ENCODE measurements at places on chromosomes 2 and 18. TPM values are rescaled to one million over a fixed set of nuclear protein-coding genes. Genes with fewer than 3 reads are reported as not detected.

DNA sequence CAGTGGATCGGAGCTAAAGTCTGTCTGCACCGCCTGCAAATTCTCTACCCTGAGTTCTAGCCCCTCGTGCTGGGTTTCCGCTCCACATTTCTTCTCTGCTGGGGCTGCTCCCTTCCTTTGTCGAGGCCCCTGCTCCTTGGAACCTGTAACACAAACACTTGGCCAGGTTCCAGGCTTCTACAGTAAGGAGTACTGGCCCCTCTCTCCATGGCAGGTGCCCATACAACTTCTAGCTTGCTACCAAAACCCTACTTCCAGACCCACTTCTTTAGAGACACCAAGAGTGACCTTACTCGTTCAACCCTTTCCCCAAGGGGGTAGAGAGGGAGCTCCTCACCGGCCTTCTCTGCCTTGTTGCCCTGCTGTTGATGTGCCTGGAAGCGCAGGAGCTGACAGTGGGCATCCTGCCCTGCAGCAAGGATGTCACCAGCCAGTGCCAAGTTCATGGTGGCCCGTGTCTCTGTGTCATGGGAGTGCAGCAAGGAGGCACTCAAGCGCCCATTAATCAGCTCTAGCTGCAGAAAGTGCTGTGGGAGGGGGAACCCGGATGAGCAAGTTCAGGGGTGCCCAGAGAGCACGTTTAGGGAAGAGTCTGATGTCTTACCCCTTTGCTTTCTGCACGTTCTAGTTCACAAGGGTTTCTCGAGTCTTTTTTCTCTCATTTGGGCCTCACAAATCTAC lies 1.1 kb downstream of the PREB start:
- peaks cover 11% of the 10 kb centered on the region for H3K4me1 ChIP-seq
- H3K36me3 ChIP-seq: peaks cover 22% of the 10 kb centered on the region
- no peak for DNase-seq
- H3K4me3 ChIP-seq: peak overlapping the region; percentile 91

The ILKAP gene
- total RNA-seq: 57.2 TPM

DNA sequence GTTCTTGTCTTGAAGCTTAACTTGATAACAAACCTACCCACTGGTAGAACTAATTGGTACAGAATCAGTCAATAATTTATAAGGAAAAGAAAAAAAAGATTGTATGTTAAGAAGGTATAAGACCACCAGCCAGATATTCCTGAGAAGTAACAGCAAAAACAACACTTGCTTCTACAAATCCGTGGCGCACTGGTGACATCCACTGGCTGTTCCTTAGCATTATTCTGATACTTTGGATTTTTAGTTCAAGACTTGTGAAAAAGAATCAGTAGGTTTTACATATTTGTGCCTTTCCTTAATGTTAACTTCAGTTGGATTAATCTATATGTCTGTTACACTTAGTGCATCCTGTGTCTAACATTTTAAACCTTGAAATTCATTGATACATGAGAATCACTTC lies 141.8 kb downstream of the GRB14 start:
- H3K4me1 ChIP-seq: no peaks in the 10 kb centered on the region
- no peak overlapping the region for H3K27ac ChIP-seq
- peak; percentile 42 for DNase-seq
- H3K27me3 ChIP-seq: no peaks in the 10 kb centered on the region
- no peak overlapping the region for H3K4me3 ChIP-seq

- peaks cover 19% of the 10 kb centered on the region for H3K4me1 ChIP-seq
- DNase-seq: no peak
- no peaks in the 10 kb centered on the region for H3K36me3 ChIP-seq
- H3K4me3 ChIP-seq: no peak overlapping the region
- H3K27me3 ChIP-seq: no peaks in the 10 kb centered on the region
Observed at GRCh38 chr2:138110453-138111083, 146.3 kb downstream of the HNMT start.

DNA sequence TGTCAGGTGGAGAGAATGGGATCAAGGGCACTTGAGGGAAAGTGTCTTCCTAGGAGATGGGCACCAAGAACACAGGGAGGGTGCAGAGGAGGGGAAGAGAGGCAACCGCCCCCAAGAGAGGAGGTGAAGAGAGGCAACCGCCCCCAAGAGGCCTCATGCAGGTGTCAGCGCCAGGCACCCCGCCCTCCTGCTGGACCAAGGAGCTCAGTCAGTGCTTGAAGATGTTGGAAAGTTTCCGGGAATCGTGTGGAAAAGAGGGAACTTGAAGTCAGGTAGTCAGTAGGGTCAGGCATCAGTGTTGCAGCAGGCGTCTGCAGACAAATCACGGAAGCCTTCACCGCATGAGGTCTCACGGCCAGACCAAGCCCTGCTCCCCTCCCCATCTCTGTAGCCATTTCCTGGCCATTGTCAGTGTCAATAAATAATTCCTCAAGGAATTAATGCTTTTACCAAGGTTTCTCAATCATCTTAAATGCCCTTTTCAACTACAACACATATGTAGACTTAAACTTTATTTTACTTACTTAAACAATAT lies 353.1 kb downstream of the EIPR1 start:
- H3K27ac ChIP-seq: no peak overlapping the region
- peaks cover 28% of the 10 kb centered on the region for H3K27me3 ChIP-seq
- H3K4me3 ChIP-seq: no peak overlapping the region
- H3K4me1 ChIP-seq: no peaks in the 10 kb centered on the region

All from MCF 10A (cell line).